ENCODE measurements at places on chromosomes 7 and 10. TPM values are rescaled to one million over a fixed set of nuclear protein-coding genes. Genes with fewer than 3 reads are reported as not detected.

The KNDC1 gene
- 0.41 TPM for total RNA-seq

The ACSL5 gene
- total RNA-seq = 2.6 TPM

The GRID1 gene
- not detected for total RNA-seq

The STEAP1 gene
- total RNA-seq = 83.4 TPM

The MOGAT3 gene
- total RNA-seq = not detected

The LEP gene
- total RNA-seq = under 0.01 TPM

The PRR15 gene
- 2.4 TPM for total RNA-seq

GRCh38 chr10:70109064-70109729 lies 23.4 kb downstream of the AIFM2 start:
- DNase-seq = no peak

- no peak for DNase-seq
These were observed 44.5 kb downstream of the CH25H start for GRCh38 chr10:89162596-89162995.

DNA sequence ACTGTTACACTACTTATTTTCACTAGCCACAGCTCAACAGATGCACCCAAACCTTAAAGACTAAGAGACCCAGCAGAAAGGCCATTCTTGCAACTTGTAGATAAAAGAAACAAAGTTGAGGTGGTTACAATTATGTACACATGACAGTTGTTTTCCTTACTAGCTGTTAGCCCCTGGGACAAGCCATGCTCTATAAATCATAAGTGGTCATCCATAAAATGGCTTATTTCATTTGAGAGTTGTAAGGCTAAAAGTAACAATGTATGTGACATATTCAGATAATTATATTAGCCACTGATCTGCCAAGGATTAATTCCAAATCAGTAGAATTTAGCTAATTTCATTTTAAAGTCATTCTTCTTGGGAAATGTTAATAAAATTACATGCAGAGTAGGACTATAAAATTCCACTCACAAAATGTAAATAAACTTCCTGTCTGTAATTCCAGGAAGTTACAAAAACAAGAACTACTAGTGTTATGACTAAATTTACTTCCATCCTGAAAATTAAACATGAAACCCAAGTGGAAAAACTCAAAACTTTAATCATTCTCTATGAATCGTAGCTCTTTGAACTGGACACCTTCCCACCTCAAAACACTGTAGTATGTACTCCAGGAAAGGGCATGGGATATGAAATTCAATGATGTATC lies 13.3 kb downstream of the SLC37A3 start:
- DNase-seq = no peak

DNA sequence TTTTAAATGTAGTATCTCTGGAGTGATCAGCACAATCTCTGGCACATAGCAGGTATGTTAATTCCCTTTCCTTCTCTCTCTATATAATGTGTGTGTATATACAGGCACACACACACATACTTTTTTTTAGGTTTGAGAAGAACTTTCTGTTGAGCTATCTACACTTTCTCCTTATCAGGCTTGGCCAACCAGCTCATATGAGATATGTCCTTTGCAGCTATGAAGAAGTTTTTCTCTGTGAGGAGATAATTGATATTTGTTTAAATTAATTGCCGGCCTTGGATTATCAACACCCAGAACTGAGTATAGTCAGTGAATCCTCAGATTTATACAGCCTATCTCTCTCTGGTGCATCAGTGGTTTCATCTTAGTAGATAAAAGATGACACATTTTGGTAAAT lies 2.3 kb upstream of the MCU start:
- no peak for DNase-seq

GRCh38 chr7:128859232-128860157 lies 3.2 kb upstream of the ATP6V1F start:
- no peak for DNase-seq

DNA sequence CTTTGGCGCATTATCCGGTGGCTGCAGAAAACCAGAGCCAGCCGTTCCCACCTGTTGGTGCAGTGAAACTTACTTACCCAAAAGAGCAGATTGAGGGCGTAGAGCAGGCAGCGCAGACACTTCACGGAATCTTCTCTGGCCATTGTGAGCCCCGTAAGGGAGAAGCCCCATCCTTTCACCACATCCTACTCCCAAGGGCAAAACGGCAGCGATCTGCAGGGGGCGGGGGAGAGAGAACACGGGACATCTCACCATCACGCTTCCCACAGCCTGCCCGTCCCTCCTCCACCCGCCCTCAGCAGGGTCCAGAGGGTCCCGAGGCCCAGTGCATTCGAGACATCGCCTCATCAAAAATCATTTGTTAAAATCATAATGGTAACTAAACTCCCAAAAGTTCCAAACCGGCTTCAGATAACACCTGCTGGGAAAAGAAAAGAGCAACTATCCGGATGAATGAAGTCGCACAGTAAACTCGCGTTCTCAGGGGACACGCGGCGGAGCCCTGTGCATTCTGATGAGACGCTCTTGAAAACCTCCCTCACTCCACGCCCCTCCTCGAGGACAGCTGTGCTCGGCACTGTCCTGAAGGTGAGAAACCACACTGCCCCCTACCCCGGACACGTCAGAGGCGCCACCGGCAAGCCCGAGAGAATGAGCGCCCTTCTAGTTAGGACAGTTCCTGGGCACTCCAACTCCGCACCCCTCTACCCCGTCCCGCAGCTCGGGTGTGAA lies 1.2 kb downstream of the TSPAN12 start:
- DNase-seq = no peak

- DNase-seq = no peak
These were observed 226.6 kb downstream of the LRMDA start for GRCh38 chr10:75658036-75658435.

GRCh38 chr10:71765176-71765904 lies 8.0 kb downstream of the VSIR start:
- peak; percentile 65 for DNase-seq

DNA sequence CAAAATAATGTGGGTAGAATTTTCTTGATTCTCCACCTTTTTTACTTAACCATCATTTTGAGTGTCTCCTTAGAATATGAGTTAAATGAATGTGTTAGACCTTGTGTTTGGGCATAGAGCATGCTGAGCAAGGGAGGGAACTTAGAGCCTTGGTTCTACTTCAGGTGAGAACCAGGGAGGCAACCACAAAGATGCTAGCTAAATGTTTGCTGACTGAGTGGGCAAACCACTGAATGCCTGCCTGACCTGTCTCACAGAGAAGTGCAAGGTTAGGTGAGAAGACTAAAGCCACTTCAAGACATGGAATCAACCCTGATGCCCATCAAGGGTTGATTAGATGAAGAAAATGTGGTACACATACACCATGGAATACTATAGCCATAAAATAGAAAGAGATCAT lies 242.6 kb upstream of the ZNF32 start:
- no peak for DNase-seq

- peak; percentile 35 for DNase-seq
These were observed 52.8 kb downstream of the CDK6 start for GRCh38 chr7:92783260-92784201.

- peak; percentile 66 for DNase-seq
These were observed 250.9 kb upstream of the MKLN1 start for GRCh38 chr7:131076711-131077181.

DNA sequence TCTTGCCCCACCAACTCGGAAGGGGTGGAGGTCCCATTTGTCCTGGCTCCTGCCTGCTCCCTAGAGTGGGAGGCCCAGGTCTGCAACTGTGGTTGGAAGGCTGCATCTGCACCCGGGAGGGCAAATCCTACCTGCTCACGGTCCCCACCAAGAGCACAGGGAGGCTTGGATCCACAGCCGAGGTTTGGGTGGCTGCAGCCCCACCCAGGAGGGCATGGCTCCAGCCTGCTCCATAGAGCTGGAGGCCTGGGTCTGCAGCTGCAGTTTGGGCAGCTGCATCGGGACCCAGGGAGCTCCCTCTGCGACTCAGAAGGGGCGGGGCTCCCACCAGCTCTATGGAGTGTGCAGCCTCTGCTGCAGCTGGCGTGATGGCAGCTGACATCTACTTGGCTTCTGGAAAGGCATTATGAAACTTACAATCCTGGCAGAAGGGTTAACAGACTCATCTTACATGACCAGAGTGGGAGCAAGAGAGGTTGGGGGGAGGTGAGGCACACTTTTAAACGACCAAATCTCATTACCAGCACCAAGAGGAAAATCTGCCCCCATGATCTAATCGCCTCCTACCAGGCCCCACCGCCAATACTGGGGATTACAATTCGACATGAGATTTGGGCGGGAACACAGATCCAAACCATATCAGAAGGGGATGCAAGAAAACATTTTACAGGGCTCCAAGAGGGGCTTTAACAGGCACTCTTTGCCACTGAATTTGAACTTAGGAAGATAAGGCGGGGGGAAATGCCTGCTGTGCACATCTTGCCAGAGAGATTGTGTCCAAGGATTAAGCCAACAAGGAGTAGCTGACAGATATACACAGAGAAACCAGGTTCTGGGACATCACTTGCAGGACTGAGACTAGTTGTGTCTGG lies 8.2 kb upstream of the BLVRA start:
- peak; percentile 40 for DNase-seq

DNA sequence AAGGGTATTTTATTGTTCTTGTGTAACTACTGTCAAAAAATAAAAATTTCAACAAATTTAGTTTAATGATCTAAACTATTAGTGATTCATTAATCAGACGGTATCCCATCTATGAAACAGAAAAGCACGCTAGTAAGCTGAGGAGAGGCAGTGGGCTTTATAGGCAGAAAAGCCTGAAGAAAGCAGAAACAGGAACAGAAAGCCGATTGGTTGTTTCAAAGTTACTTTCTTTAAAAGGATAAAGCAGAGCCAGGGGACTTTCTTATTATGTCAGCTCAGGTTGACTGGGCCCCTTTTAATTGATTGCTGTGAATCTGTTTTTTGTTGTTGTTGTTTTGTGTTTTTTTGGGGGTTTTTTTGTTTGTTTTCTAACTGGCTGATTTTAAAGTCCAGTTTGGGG lies 105.5 kb downstream of the TES start:
- no peak for DNase-seq

DNA sequence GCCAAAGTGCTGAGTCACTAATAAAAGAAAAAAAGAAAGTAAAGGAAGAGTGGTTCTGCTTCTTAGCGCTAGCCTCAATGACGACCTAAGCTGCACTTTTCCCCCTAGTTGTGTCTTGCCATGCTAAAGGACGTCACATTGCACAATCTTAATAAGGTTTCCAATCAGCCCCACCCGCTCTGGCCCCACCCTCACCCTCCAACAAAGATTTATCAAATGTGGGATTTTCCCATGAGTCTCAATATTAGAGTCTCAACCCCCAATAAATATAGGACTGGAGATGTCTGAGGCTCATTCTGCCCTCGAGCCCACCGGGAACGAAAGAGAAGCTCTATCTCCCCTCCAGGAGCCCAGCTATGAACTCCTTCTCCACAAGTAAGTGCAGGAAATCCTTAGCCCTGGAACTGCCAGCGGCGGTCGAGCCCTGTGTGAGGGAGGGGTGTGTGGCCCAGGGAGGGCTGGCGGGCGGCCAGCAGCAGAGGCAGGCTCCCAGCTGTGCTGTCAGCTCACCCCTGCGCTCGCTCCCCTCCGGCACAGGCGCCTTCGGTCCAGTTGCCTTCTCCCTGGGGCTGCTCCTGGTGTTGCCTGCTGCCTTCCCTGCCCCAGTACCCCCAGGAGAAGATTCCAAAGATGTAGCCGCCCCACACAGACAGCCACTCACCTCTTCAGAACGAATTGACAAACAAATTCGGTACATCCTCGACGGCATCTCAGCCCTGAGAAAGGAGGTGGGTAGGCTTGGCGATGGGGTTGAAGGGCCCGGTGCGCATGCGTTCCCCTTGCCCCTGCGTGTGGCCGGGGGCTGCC lies at the start of gene IL6:
Gene IL6 (plus strand): TSS at position 294 of the 807 bp plus-strand sequence. CDS start 63 bp downstream, at position 357.
- peak; percentile 99 for DNase-seq

- no peak for DNase-seq
These were observed 86.2 kb downstream of the GLRX3 start for GRCh38 chr10:130222381-130222780.

DNA sequence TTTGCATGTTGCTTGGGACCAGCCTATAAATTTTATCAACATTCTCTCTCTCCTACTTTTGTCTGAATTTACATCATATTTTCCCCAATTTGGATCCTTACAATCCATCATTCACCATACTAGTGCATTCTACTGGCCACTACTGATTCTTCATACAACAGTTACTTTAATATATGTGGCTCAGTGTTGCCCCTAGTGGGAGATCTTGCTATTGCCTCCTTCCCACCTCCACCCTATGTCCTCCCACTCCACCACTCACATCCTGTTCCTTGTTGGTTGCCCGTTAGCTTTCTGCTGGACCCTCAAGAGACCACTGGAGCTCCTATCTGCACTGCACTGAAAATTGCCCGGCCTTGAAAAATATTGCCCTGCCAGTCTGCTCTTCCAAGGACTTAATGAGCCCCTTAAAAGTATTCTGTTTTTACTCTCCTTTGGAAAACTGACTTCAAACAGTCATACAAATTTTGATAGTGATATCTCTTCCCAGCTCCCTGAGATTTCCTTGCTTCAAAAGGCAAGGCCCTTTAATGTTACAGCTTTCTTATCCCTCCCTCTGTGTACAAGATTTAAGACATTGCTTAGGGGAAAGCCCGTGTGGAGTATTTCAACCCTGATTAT lies 243.2 kb upstream of the TMEM229A start:
- DNase-seq = no peak

DNA sequence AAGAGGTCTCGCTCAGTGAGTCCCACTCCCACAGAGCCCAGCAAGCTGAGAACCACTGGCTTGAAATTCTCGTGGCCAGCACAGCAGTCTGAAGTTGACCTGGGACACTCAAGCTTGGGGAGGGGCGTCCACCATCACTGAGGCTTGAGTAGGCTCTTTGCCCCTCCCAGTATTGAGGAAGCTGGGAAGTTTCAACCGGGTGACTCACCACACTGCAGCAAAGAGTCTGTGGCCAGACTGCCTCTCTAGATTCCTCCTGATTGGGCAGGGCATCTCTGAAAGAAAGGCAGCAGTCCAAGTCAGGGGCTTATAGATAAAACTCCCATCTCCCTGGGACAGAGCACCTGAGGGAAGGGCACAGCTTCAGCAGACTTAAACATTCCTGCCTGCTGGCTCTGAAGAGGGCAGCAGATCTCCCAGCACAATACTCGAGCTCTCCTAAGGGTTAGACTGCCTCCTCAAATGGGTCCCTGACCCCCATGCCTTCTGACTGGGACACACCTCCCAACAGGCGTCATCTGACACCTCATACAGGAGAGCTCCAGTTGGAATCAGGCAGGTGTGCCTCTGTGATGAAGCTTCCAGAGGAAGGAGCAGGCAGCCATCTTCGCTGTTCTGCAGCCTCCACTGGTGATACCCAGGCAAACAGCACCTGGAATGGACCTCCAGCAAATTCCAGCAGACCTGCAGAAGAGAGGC lies 970.9 kb upstream of the LRRN3 start:
- no peak for DNase-seq

- DNase-seq = no peak
These were observed 465.3 kb downstream of the ARL4A start for GRCh38 chr7:13152755-13153154.

- no peak for DNase-seq
These were observed 55.9 kb downstream of the DLD start for GRCh38 chr7:107946881-107947280.

DNA sequence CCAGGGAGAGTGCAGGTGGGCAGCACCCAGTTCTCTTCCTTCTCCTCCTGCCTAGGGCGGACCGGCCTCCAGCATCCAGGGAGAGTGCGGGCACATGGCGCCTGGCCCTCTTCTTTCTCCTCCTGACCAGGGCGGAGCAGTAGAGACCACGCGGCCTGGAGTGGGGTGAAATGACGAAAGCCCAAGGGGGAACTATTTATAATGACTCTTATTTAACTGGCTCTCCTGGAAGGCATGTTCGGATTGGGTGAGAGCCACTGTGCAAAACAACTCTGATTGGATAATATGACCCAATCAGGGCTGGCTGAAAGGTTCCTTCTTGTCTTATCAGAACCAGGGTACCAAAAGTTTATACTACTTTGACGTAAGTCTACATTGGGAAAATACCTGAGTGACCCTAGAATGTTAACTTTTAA lies 63.1 kb downstream of the ZNF37A start:
- no peak for DNase-seq
